ENCODE measurements at places on chromosomes 1 and 21.
A peak's percentile ranks its signal among the peaks of the same experiment; 100 is the strongest.

GRCh38 chr1:117664314-117664713, 58.5 kb downstream of the TENT5C start:
- peak; percentile 8 for DNase-seq

DNA sequence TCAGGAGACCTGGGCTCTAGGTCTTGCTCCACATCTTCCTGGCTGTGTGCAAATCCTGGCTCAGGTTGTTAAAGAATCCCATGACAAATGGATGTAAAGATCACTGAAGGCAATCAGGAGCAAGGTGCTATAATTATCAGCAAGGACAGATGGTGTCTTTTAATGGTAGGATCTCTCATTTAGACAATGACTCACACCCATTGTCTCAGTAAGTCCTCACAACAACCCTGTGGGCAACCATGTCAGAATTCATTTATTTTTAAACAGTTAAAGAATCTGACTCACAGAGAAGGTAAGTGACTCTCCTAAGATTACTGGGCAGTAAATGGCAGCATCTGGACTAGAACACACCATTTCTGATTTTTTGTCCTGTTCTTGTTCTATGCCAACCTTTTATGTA, 32.8 kb downstream of the RNASEL start:
- no peak for DNase-seq

GRCh38 chr1:235635938-235636662, 13.5 kb downstream of the GNG4 start:
- DNase-seq, result no peak

DNA sequence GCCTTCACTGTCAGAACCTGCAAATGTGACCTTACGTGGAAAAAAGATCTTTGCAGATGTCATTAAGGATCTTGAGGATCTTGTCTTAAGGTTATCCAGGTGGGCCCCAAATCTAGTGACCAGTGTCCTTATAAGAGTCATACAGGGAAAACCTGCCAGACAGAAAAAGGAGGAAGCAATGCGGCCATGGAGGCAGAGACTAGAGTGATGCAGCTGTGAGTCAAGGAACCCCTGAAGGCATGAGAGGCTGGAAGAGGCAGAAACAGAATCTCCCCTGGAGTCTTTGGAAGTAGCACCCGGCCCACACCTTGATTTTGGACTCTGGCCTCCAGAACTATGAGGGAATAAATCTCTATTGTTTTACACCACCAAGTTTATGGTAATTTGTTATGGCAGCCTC, 36.5 kb upstream of the DNASE2B start:
- no peak for DNase-seq

DNA sequence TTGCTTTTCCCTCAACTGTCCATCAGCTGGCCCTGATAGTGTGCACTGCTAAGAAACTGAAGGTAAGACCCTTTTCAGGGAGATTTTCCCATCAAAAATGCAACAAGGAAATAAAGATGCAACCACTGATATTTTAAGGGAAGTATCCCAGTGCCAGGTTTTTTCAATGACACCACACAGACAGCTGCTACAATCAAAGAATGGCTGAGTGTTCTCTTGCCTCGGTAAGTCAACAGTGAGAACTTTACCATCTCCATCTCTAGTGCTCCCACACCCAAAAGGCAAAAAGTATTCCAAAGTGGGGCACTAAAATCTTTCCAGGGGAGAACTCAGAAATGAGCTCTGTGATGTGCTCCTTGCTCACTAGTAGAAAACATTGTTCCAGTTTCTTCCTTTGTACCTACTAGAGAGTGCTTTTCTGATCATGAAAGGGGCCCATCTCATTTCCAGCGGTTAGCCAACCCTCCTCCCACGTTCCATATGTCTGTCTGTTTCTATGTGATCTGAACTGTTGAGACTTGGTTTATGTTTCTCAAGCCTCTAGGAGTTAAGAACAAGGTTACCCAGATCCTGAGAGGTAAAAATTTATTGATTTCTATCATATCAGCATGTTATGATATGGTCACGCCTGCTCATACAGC, 67.6 kb upstream of the NEK2 start:
- DNase-seq, result no peak

DNA sequence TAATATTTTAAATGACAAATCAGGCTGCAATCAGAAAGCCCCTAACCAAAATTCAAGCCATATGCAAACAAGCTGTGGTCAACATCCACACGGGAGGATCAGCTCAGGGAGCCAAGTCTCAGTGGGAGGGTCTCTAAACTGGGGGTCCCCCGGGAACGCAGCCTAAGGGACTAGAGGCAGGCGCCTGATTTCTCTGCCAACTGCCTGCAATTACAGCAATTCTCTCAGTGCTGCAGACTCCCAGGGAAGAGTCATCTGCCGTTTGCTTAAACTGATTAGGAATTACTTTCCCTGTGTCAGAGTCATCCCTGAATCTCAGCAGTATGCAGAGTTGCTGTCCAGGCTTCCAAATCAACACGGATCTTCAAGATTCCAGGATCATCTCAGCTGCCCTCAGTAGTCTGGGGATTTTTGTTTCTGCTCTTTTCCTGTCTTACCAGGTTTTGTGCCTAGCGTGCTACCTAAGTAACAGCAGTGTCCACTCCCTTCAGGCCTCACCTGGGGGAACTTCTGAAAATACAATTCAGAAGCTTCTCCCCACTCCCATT, 247.8 kb downstream of the RRAGC start:
- no peak for DNase-seq

DNA sequence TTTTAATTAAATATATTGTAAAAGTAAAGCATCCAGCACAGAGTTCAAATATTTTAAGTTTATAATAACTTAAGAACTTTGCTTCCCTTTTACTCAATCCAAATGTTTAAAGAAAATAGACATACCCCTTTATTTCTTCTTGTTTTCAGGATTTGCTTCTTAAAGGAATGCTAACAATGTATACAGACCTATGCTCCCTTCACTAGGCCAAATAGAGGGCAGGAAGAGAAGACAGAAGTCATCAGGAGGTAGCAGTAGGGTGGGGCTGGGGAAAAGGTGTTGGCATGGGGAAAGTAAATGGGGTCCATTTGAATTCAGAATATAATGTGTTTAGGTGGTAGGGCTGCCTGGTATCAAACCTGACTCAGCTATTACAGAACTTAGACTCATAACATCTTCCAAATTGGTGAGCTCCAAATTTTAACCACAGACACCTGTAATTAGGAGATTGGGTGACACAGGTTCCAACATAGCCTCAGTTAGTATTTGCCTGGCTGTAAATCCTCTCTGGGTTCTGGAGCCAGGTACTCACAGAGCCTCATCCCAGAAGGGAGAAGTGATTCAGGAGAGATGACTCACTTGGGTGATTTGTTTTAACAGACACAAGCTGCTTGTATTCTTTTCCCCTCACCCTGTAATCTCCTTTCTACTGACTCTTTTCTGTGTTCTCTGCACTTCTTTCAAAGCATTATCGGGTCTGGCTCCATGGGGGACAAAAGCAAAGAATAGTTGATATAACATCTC, 60.1 kb upstream of the DUSP10 start:
- DNase-seq, result no peak

GRCh38 chr1:55959136-55959548, 620.2 kb downstream of the PLPP3 start:
- DNase-seq, result no peak

DNA sequence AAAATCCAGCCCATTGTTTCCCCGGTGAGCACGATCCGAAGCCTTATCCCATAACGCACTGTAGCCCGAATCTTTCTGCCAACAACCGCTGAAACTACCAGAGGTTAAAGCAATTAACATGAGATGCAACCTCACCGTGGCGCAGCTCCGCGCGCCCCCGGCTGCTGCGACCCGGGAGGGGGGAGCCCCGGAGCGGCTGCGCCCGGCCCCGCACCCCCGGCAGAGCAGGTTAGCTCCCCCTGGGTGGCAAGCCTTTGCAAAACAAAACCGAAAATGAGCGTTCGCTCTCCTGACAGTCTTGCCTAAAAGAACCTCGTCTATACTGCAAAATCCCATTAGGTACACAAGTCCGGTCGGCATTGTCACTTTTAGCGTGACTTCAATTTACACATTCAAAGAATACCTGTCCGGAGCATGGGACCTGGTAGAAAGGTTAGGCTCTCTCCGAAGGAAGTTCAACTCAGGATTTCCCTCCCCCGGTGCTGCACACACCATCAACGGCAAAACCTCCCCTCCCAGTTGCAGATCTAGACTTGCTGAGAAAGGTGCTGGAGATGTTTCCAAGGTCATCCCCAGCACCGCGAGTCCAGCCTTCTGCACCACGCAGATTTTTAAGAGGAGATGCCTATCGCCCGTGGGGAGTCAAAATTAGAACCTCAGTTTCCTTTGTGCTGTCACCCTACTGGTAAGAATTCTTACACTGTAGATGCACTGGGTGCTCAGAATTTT, 107.5 kb downstream of the ZNF281 start:
- DNase-seq, result peak; percentile 70

GRCh38 chr1:223156343-223156742, 13.3 kb upstream of the TLR5 start:
- no peak for DNase-seq

GRCh38 chr1:65979136-65980044, 186.7 kb downstream of the PDE4B start:
- DNase-seq, result no peak

GRCh38 chr1:27858949-27859576, 13.3 kb upstream of the THEMIS2 start:
- no peak for DNase-seq

DNA sequence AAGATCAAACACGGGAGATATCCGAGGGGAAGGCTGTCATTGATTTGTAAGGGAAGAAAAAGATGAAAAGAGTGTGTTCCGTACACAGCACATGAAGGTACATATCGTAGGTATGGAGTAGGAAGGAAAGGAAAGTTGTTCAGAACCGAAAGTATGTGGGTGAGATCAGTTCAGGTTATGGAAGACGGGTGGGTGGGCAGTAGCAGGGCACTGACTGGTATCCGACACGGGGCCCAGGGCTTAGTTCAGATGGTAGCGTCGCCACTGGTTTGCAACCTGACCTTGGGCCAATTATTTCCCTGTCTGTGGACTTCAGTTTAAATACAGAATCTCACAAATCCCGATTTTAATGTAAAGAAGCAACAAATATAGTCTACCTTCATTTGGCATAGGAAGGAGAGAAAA, 27.8 kb upstream of the A3GALT2 start:
- DNase-seq, result peak; percentile 4

GRCh38 chr1:923991-924655, 400 bp downstream of the SAMD11 start:
- DNase-seq, result no peak

DNA sequence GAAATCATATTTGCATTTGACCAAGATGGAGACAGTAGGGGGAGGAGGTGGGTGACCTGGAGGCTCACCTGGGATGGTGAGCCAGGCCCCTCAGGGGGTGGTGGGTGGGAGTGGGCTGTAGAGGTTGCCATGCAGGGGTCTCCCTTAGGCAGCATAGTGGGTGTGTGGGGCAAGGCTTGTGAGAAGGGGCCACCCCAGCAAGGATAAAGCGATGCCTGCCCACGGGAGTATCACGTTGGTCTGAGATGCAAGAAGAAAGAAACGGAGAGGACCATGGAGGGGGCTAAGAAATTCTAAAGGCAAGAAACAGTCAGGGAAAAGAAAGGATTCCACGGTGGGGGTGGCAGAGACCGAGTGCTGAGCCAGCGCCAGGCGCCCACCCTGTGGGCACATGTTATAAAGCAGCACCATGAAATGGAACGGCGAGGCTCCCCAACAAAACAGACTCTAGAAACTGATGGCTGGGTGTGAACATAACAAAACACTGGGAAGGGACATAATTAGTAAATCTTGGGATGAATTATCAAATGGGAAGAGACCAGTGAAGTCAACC, 11.7 kb upstream of the C2CD2 start:
- no peak for DNase-seq
